NCI-H1436 treated with DMSO at 0.1 percent for 48 hours (cell line): ENCODE measurements at places on chromosomes 5 and 9.

DNA sequence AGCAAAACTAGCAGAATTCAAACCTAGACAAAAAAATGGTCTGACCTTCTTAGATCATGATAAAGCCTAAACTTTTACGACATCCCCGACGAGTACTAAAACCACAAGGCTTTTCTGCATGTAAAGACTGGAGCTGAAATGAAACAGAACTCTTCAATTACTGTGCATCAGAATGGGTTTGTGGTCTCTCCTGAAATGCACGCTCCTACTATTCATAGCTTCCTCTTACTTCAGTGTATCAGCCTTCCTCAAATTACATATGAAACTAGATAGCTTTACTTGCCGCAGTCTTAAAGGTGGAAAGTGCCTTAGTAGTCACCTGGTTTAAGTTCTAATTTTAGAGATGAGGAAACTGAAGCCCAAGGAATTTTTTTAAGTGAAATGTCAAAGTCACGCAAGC is 24.6 kb upstream of the MED10 start:
- DNase-seq = no peak

GRCh38 chr5:31449174-31449573 is 82.7 kb downstream of the DROSHA start:
- no peak for DNase-seq

DNA sequence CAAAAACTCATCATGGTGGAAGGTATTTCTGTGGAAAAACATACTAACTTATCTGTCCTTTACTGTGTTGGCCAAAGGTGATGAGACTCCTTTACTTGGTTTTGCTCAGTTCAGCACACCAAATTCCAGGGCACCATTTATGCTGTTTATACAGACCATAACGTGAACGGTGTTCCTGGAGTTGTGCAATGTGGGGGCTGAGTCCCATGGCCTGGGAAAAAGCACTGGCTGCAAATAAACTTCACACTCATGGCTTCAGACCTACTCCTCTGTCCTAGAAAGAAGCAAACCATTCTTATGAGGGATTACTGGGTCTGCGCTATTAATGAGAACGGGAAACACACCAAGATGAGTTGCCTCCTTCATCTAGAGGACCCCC is 10.4 kb downstream of the FREM1 start:
- no peak for DNase-seq

- no peak for DNase-seq
Measured at GRCh38 chr5:61734001-61734400, 401.9 kb downstream of the ZSWIM6 start.

GRCh38 chr5:149902177-149902576 is 42.4 kb downstream of the PDE6A start:
- DNase-seq = no peak

DNA sequence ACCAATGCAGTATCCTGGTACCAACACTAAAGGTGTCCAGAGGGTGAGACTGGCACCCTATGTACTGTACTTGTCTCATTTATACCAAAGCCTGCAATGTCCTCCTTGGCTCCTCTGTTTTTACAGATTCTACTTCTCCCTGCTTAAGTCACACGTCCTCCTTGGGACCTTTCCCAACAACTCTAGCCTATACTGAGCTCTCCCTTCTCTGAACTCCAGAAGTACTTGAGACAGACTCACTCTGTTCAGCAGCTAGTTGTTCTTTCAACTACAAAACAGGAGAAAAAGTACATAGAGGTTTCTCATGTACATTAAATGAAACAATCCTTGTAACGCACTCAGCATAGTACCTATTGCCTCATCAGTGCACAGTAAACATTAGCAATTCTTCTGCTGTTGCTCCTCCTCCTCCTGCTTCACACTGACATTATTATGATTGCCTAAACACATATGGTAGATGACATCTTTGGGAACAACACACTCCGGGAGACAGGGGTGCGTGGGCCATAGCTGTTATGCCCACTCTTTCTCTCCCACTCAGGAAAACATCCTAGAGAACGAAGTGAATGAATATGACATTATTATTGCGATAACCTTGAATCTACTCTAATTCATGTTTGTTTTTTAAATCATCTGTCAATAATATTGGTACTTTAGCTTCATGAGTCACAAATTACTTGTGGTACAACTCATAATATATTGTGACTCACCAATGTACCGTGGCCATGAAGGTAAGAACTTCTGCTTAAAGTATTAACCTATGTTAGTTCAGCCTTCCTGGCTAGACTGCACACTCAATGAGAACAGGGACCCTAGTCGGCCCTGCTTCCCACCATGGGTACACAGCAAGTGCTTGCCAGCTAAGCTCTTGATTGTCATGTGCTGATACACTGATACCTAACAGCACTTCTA is 180.3 kb upstream of the ADRA1B start:
- no peak for DNase-seq

GRCh38 chr5:126054577-126055347 is 368.4 kb upstream of the GRAMD2B start:
- peak; percentile 55 for DNase-seq

- no peak for DNase-seq
Measured at GRCh38 chr5:2261004-2261703, 378.4 kb upstream of the IRX4 start.

DNA sequence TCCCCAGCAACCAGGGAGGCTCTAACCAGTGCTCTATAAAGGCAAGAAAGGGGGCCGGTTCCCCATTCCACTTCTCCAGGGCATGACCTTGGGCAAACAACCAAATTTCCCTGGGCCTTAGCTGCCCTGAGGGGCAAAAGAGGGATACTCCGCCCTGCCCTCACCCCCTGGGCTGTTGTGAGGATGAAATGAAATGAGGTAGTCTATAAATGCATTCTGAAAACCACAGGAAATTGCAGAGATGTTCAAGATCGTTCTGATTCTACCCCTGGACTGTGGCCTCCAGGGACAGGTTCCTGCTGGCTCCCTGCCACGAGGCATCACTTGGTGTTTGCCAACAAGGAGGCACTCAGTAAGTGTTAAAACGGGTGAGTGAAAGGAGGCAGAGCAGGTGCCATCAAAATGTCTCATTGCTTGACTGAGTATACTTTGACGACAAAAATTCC is 5.7 kb downstream of the RAPGEF1 start:
- DNase-seq = no peak

DNA sequence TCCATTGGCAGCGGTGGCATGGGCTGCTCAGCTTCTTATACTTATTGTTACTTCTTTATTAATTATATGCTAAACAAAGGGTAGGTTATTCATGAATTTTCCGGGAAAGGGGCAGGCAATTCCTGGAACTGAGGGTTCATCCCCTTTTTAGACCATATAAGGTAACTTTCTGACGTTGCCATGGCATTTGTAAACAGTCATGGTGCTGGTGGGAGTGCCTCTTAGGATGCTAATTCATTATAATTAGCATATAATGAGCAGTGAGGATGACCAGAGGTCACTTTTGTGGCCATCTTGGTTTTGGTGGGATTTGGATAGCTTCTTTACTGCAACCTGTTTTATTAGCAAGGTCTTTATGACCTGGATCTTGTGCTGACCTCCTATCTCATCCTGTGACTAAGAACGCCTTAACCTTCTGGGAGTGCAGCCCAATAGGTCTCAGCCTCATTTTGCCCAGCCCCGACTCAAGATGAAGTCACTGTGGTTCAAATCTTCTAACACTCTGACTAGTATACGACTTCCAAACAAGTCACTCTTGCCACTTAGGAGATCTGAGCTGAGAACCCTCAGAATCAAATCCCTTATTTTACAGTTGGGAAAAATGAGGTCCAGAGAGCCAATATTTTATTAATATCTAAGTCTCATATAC is 237.5 kb downstream of the TRIM32 start:
- no peak for DNase-seq

DNA sequence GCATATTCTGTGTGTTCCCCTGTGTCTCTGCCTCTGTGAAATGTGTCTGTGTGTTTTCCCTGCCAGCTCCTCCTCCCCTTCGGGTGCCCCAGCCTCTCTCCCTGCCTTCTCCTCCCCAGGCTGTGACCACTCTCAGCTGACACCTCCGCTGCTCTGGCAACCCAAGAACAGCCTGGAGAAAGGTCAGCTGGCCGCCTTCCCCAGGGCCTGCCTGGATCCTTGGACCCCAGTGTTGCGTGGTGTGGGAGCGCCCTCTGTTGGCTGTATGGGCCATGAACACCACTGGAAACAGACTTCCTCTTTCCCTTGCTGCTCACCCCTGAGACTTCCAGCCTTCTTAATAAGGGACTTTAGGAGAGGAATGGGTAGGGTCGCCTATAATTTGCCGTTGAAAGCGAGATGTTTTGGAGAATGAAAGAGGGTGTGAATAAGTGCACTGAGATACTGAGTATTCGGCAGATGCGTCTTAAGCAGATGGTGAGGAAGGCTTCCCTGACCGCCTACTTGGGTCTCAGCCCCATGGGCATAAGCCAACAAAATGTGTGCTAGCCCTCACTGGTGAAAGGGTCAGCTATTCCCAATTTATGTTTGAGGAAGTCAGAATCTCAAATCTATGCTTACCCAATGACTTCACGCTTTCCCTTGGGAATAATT is 114.9 kb upstream of the TRIM32 start:
- DNase-seq = peak; percentile 1

GRCh38 chr9:109993250-109993978 is 213.4 kb downstream of the PALM2AKAP2 start:
- no peak for DNase-seq

GRCh38 chr9:99682870-99683269 is 138.8 kb upstream of the NR4A3 start:
- DNase-seq = no peak

DNA sequence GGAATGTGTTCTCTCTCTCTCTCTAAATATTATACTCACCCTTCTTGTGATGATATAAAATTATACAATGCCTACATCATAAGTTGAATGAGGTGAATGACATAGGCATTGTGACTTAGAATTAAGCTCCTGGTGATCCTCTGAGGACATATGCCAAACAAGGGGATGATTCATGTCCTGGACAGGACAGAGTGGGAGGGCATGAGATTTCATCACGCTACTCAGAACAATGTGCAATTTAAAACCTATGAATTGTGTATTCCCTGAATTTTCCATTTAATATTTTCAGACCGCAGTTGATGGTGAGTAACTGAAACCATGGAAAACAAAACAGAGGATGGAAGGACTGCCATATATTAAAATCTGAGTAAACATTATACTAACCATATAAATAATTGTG is 782.2 kb upstream of the NUDT12 start:
- no peak for DNase-seq

DNA sequence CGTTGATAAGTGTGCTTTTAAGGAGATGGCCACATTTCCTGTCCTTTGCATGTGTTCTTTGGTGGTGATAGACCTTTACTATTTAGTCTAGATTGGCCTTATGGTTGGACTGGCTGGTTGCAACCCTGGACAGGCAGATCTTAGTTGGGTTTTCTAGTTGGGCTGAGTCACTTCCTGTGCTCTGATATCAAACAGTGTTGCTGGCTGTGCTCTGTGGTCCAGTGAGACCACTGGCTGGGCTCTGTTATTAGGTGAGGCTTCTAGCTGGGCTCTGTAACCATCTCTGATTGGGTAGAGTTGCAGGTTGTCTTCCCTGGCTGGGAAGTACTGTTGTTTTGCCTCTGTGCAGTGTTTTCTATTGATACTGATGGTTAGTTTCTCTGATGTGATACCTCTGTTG is 432.5 kb downstream of the LRRC70 start:
- DNase-seq = no peak

GRCh38 chr9:27382975-27383374 is 86.0 kb upstream of the EQTN start:
- no peak for DNase-seq

DNA sequence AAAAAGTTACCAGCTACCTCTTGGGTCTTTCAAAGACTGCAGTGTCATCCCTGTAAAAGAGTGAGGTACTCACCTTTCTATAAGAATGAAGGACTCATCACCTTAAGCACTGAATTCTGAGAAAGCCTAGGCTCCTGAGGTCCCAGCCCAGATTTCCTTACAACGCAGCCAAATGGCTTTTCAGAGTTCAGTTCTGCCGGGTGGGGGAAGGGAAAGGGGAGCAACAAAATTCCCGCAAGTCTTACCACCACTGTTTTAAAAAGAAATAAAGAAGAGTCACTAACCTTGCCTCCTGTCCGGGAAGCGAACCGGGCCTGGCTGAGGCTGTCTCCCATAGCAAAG is 373 bp downstream of the ADAMTS12 start:
- DNase-seq = no peak

DNA sequence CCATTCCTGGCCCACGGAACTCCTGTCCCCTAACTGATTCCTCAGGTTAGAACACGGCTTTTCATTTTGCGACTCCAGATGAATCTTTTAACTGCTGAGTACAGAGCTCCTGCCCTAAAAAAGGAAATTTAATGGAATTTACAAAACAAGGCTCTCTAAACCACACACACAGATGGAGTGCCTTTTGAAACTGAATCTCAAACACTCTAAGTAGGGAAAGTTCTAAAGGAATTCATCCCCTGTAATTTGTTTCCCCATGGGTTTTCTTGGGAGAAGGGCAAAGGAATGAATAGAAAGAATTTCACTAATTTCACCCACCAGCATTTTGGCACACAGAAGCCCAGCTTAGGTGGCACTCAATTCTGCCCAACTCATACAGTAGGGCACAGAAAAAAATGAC is 106.5 kb downstream of the THBS4 start:
- DNase-seq = no peak

DNA sequence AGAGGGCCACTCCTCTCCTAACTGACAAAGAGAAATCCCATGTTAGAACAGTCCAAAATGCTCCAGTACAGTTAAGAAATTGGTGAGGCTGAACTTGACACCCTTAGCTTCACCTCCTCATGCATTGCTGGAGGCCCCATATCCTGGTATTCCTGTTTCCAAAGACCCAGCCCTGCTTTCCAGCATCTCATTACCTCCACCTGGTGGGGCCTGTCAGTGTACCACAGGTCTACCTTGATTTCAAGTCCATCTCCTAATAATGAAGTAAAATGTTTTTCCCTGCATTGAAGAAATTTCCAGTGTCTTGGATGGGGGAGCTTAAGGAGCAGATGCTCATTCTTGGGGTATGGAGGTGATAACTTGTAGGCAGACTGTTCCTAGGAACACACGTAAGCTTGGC is 70.6 kb upstream of the S1PR3 start:
- no peak for DNase-seq

- peak; percentile 84 for DNase-seq
Measured at GRCh38 chr5:43040287-43041098, at the start of gene ANXA2R. Gene ANXA2R, minus strand, starts transcription at chr5:43040319. Its CDS starts 273 bp downstream, at chr5:43040046.

DNA sequence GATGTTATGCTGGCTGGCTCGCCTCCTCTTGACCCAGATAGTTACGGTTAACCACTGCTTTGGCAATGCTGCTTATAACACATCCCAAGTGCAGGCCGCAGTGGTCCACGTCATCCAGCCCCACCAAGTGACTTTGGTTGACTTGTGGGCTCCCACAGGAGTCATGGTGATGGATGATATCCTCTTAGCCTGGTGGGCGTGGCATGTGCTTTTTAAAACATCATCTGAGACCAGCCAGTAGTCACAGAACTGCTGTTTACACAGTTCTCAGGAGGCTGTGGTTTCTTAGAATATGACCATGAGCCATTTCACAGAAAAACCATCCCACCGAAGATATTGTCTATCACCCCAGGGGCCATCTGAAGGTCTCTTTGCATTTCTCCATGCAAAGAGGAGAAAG is 216.9 kb downstream of the SH3GL2 start:
- no peak for DNase-seq

DNA sequence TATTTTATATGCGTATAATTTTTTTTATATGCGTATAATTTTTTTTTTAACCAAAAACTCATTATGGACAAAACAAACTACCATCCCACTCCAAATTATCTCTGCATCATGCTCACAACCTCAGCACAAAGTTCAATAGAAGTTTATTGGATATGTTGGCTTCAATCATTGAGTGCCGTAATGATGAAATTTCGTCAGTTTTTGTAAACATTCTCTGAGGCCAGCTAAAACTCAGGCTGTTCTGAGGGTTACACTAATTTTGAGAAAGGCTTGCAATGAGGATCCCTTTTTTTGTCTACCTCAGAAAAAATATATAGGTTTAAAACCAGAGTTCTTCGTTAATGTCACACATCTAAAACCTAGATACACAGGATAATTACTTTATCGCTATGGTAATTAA is 1253.2 kb downstream of the EFNA5 start:
- no peak for DNase-seq
